ENCODE measurements at places on chromosomes 1 and 21. TPM values are rescaled to one million over a fixed set of nuclear protein-coding genes. Genes with fewer than 3 reads are reported as not detected.

Gene OR2L3
- total RNA-seq: not detected

Gene IPP
- 15.7 TPM for total RNA-seq

Gene LAMB3
- total RNA-seq: 12.7 TPM

Gene SSX2IP
- 37.2 TPM for total RNA-seq

Gene SPATA17
- total RNA-seq: 0.61 TPM

Gene KPRP
- total RNA-seq: not detected

All from A673 (cell line).